Fibroblast of mammary gland (primary cell): ENCODE measurements at places on chromosomes 12 and 14.

GRCh38 chr12:84038242-84038641 lies 874.4 kb downstream of the SLC6A15 start:
- no peak for DNase-seq

DNA sequence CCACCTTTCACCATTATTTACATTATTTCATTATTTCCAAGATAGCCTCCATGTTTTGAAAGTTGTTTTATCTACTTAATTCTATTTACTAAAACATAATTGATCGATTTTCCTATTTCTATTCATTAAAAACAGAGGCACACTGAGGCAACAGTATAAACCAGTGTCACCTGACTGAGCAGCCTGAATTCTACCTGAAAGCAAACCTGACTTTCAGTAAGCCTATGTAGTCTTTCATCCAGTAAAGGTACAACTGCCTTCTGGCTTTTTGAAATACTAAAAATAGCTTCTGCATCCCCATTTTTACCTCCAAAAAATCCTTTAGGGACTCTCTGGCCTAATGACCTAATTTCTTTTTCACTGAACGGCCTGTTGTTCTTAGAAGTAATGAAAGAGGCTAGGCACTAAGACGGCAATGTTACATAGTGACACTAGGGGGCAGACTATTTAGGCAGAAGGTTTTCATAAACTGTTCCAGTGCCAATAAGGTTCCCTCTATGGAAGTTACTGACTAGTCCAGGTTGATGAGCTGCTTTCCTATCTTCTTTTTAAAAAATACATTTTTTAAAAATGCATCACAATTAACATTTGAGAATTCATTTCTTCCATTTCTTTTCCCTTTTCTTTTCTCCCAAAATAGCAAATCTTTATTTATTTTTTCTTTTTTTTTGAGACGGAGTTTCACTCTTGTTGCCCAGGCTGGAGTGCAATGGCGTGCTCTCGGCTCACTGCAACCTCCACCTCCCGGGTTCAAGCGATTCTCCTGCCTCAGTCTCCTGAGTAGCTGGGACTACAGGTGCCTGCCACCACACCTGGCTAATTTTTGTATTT lies 17.5 kb downstream of the ANAPC5 start:
- peak; percentile 82 for DNase-seq

- peak; percentile 90 for DNase-seq
Observed at GRCh38 chr12:43151441-43151981, 400.5 kb downstream of the ADAMTS20 start.

- DNase-seq = no peak
Observed at GRCh38 chr12:41419131-41419893, 231.2 kb downstream of the PDZRN4 start.

- DNase-seq = no peak
Observed at GRCh38 chr14:90560991-90561390, 164.2 kb downstream of the CALM1 start.

- no peak for DNase-seq
Observed at GRCh38 chr14:94472842-94473241, 3.2 kb downstream of the SERPINA9 start.

- DNase-seq = no peak
Observed at GRCh38 chr12:124695861-124696260, 128.4 kb upstream of the NCOR2 start.
